ENCODE measurements at places on chromosomes 5 and 9. TPM values are rescaled to one million over a fixed set of nuclear protein-coding genes. Genes with fewer than 3 reads are reported as not detected.

LECT2 gene
- polyA plus RNA-seq = 1.3 TPM

TDRD7 gene
- polyA plus RNA-seq = 7.7 TPM

IL9 gene
- not detected for polyA plus RNA-seq

IFNA21 gene
- not detected for polyA plus RNA-seq

PRR7 gene
- 1.1 TPM for polyA plus RNA-seq

KCNMB1 gene
- polyA plus RNA-seq = 1.3 TPM

CDH6 gene
- polyA plus RNA-seq = 53.5 TPM

BNC2 gene
- 7.0 TPM for polyA plus RNA-seq

PCDHGB6 gene
- 7.2 TPM for polyA plus RNA-seq

LVRN gene
- polyA plus RNA-seq = 0.73 TPM

SPOCK1 gene
- polyA plus RNA-seq = 9.1 TPM

GLDC gene
- polyA plus RNA-seq = 19.6 TPM

RAB3C gene
- polyA plus RNA-seq = 1.8 TPM

ELOVL7 gene
- polyA plus RNA-seq = 20.8 TPM

GRCh38 chr5:124584991-124585715 lies 161.3 kb downstream of the ZNF608 start:
- no peak for DNase-seq

GRCh38 chr5:65382582-65382981 lies 99.1 kb downstream of the ADAMTS6 start:
- DNase-seq = no peak

GRCh38 chr9:92599938-92600461 lies 64.2 kb upstream of the ECM2 start:
- DNase-seq = no peak

- no peak for DNase-seq
Observed at GRCh38 chr9:94714494-94714893, 12.0 kb upstream of the AOPEP start.

GRCh38 chr5:180352116-180353047 lies 754 bp downstream of the GFPT2 start:
- DNase-seq = no peak

- no peak for DNase-seq
Observed at GRCh38 chr5:150341331-150341730, 16.2 kb upstream of the TCOF1 start.

GRCh38 chr9:110028676-110029075 lies 179.3 kb downstream of the C9orf152 start:
- no peak for DNase-seq

- DNase-seq = no peak
Observed at GRCh38 chr5:149434162-149435014, 55.3 kb upstream of the IL17B start.

DNA sequence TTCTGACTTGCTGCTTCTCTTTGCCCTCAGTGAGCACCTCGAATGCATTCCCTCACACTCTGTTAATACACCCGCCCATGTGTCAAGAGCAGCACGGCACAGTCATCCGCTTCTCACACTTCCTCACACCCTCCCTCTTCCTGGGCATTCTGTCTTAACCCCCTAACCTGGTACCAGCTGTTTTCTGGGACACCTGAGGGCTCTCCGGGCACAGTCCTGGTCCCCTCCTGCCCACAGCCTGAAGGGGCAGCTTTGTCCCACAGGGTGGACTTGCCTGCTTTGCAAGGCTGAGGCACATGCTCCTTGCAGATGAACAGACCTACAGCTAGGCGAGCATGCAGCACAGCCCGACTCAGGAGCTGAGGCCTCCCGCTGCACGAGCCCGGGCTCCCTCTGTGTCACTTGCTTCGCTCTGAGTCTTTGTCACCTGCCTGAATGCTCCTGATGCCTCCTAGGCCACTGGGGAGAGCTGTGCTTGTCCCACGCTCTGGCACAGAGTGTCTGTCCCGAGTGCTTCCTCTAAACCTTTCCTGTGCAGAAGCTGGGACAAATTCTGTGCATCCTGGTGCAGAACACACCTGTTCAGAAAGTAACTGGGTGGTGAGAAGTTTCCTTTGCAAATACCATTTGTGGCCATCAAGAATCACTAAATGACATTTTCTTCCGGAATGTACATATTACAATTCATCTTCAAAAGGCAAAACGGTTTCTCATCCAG lies 47.8 kb downstream of the AHRR start:
- no peak for DNase-seq

- no peak for DNase-seq
Observed at GRCh38 chr9:84271921-84272556, 68.5 kb downstream of the SLC28A3 start.

GRCh38 chr9:21875893-21876292 lies 73.5 kb downstream of the MTAP start:
- no peak for DNase-seq

- no peak for DNase-seq
Observed at GRCh38 chr5:93088592-93089389, 492.2 kb downstream of the NR2F1-AS1 start.

GRCh38 chr9:71767776-71768321 lies 464 bp downstream of the CEMIP2 start:
- DNase-seq = no peak

DNA sequence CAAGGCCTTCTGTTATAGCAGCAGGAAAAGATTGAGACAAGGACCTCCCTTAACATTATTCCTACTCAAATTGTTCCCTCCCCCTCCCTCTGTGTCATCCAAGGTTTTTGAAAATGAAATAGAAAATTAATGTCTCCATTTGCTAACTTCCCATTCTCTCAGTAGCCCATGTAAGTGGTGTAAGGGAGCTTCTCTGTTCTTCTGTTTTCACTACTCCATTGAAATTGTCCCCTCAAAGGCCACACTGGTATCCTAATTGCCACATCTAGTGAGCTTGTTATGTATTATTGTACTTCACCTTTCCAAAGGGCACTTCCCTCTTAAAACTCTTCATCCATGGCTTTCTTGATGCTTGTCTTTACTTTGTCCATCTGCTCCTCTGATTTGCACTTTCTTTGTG lies 131.2 kb upstream of the PIK3R1 start:
- DNase-seq = no peak

GRCh38 chr5:4058899-4059298 lies 463.3 kb downstream of the IRX1 start:
- DNase-seq = no peak

- DNase-seq = no peak
Observed at GRCh38 chr9:107547772-107548297, 58.3 kb upstream of the KLF4 start.

- no peak for DNase-seq
Observed at GRCh38 chr9:124358631-124359030, 56.6 kb downstream of the PSMB7 start.

DNA sequence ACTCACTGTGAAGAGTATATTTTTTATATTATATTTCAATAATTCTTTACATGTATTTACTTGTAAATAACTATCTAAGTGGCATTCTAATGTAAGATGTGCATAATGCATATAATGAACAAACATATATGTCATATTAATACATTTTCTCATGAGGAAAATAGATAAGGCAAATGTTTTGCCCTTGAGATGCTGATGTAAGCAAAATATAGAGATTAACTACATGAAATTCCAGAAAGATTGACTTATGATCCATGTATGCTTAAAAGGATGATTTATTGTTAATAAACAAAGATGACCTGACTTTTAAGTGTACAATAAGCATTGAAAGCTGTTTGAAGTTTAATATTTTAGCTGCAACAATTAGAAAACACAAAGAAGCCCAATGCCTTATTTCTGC lies 559.9 kb downstream of the PTPRD start:
- no peak for DNase-seq

DNA sequence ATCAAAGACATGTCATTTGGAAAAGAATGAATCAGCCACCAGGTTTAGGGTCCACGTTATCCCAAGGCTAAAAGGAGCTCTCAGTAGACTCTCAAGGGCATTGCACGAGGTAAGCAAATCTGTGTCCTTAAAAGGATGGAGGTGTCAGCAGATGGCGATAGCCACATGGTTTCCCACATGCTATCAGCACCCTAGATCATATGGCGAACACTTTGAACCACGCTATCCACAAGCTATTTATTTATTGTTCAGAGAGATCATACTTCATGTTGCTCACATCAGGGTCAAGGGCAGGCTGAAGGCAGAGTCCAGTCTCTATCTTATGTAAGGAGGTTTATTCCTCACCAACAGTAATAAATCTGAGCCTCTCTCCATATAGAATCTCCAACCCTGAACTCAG lies 43.7 kb downstream of the CDH6 start:
- no peak for DNase-seq

DNA sequence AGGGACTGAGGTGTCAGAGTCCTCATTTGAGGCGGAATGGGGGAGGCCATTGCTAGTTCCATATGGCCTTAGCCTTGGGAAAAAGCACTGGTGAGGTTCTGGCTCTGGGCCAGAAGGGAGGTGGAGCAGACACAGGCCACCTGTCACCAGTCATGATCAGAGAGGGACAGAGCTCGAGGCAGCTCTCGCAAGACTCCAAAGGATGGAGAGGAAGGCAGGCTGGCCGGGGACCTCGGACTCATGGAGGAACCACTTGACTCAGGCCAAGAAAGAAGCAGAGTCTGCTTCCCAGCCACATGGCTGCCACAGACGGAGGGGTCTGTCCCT lies 29.2 kb upstream of the NSMF start:
- no peak for DNase-seq

DNA sequence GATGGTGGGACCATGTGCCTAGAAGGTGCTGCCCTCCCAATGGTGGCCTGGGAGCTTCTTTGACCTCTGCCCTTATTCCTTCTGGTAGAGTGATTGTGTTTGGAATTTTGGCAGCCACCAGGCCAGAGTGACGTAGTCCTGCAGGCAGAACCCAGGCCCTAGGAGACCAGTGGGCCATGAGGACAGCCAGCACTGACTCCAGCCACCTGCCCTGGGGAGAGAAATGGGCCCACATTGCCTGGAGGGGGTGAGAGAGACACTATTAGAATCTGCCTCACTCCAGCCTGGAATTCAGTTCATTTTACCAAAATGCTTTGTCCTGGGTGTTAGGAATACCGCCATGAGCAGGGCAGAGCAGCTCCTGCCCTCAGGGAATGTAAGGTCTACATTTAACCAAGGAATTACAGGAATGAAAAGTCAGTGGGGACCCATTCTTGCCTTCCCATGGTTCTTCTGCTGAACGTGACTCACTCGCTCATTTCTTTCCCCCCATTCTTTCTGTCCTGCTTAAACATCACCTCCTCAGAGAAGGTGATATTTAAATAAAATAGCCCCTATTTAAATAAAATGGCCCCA lies 5.5 kb upstream of the COL27A1 start:
- DNase-seq = no peak

DNA sequence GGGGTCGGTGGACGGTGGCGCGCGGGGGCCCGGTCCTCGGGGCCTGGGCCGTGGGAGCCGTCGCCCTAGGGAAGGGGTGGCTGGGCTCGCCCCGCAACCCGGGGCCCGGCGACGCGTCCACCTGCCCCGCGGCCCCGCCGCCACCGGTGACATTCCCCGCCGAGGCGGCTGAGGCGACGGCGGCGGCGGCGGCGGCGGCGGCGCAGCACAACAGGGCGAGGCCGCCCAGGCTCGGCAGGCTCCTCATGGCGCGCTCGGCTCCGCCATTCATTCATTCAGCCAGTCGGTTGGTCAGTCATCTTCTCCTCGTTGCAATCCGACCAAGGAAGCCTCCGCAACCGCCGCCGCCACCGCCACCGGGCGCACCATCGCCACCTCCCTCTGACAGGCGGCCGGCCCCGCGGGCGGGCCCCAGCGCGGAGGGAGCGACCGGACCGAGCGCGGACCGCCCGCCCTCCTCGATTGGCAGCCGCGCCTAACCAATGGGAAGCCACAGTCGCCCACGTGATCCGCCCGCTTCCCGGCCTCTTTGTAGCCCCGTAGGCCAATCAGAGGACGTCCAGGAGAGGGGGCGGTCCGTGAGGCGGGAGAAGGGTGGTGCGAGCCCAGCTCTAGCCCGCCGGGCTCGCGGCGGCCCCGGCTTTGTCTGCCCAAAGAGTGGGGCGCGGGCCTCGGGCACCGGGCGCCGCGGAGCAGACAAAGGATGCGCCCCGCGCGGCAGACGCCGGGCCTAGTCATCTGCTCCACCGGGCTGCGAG lies at the start of gene MEGF9:
TSS of gene MEGF9 (minus strand) at position 383 of the 758 bp plus-strand sequence. CDS start at position 271, 112 bp downstream.
- peak; percentile 87 for DNase-seq

- DNase-seq = no peak
Observed at GRCh38 chr5:139757727-139758509, 37.7 kb upstream of the PSD2 start.

GRCh38 chr5:151002681-151003502 lies 17.5 kb upstream of the GPX3 start:
- DNase-seq = no peak

GRCh38 chr5:75335952-75336614 lies 937 bp upstream of the HMGCR start:
- DNase-seq = peak; percentile 56

GRCh38 chr5:122392824-122393223 lies 80.8 kb downstream of the SNCAIP start:
- DNase-seq = no peak

DNA sequence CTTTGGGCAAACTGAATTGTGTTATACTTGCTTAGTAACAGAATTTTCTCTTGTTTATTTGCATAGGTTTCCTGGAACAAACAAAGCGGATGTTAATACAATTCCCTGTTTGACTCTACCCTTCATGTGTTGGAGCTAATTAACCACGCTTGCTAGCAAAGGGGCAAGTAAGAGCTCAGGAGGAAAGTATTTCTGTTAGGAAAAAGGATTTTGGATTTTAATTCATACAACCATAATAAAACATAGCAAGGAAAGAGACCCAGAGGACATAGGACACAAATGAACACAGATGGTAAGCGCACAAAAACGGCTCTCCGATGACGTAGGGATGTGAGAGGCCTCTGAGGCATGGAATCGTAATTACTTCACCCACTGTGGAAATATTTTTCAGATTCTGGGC lies 5.1 kb upstream of the DCAF12 start:
- no peak for DNase-seq

GRCh38 chr9:88628811-88629210 lies 93.8 kb downstream of the NXNL2 start:
- DNase-seq = no peak

DNA sequence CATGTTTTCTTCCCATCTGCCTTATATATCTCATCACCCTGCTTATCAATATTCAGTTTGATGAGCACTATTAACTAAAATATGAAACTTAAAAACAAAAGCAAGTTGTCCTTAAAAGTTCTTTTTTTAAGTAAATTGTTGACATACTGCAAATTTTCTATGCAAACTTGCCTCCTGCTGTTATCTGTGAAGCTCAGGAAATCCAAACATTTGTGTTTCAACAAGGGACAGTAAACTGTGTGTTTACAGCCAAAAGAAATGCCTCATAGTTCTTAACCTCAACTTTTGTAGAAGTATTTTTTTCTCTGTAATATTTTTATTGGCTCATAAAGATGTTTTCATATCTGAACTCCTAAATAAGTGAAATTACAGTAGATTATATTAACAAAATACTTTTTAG lies 7.7 kb upstream of the TTC23L start:
- DNase-seq = no peak

DNA sequence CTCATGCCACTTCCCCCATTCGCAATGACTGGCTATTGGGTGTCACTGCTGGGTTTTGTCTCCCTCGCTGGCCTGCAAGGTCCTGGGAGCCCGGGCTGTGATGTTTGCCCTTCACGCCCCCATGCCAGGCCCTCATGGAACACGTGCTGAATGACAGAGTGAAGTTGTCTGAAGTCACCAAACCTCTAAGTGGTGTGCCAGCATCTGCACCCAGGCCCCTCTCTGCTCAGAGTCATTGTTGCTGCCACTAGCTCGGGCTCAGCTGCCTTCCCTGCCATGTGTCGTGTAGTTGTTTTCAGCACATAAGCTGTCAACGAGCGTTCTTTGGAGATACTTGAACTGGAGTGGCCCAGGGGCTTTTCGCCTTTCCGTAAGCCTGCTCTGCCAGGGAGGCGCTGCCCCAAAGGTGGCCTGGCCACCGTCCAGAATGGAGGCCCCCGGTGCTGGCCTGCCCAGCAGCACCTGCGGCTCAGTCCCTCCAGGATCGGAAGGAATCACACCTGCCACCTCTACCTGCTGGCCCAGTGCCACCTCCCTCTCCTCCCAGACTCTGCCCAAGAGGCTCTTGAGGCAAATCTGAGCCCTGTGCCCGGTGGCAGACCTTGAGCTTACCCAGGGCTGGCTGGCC lies 250.1 kb downstream of the PBX3 start:
- no peak for DNase-seq
